Epithelial cell of umbilical artery (primary cell): ENCODE measurements at places on chromosomes 16 and 17. TPM values are rescaled to one million over a fixed set of nuclear protein-coding genes. Genes with fewer than 3 reads are reported as not detected.

HS3ST3A1 gene
- 0.15 and 0.32 TPM in 2 replicates for total RNA-seq

ERN1 gene
- total RNA-seq: 10.1 and 12.5 TPM in 2 replicates

SP2 gene
- 0.30 and 1.9 TPM in 2 replicates for total RNA-seq

ATPAF2 gene
- 18.2 and 28.4 TPM in 2 replicates for total RNA-seq

CMTM2 gene
- not detected in 2 replicates for total RNA-seq

HYDIN gene
- not detected in 2 replicates for total RNA-seq

MYH13 gene
- not detected in 2 replicates for total RNA-seq

KRT31 gene
- total RNA-seq: not detected in 2 replicates

ACE gene
- total RNA-seq: 17.2 and 52.6 TPM in 2 replicates

CHD9NB gene
- total RNA-seq: 0.97 and 1.2 TPM in 2 replicates

PPM1E gene
- total RNA-seq: under 0.01 TPM in 1 of 2 replicates, not detected in the other

FBXW10 gene
- not detected in 2 replicates for total RNA-seq

SHCBP1 gene
- 27.0 and 33.0 TPM in 2 replicates for total RNA-seq

C17orf113 gene
- 0.15 and 0.32 TPM in 2 replicates for total RNA-seq

TBC1D3C gene
- total RNA-seq: 0.32 TPM in 1 of 2 replicates, not detected in the other

OR1A1 gene
- total RNA-seq: not detected in 2 replicates

FAM171A2 gene
- total RNA-seq: 7.0 and 10.4 TPM in 2 replicates

GPR179 gene
- not detected in 2 replicates for total RNA-seq

NOD2 gene
- 0.30 TPM in 1 of 2 replicates, not detected in the other for total RNA-seq

TAT gene
- total RNA-seq: not detected in 2 replicates

TP53TG3C gene
- total RNA-seq: 0.32 TPM in 1 of 2 replicates, not detected in the other

CSH1 gene
- total RNA-seq: not detected in 2 replicates

TP53TG3F gene
- total RNA-seq: not detected in 2 replicates

EPOP gene
- 1.5 and 4.2 TPM in 2 replicates for total RNA-seq

MEIOB gene
- under 0.01 and 0.30 TPM in 2 replicates for total RNA-seq

SLC46A1 gene
- 1.6 and 4.4 TPM in 2 replicates for total RNA-seq

KRTAP4-9 gene
- not detected in 2 replicates for total RNA-seq

BAIAP3 gene
- total RNA-seq: 0.32 and 0.91 TPM in 2 replicates

VAT1L gene
- 0.97 and 3.6 TPM in 2 replicates for total RNA-seq

PRSS36 gene
- total RNA-seq: 0.32 and 1.5 TPM in 2 replicates

SLC35B1 gene
- total RNA-seq: 60.1 and 71.4 TPM in 2 replicates

OR4D1 gene
- not detected in 2 replicates for total RNA-seq

MT1F gene
- 0.32 TPM in 1 of 2 replicates, not detected in the other for total RNA-seq

EVPLL gene
- not detected in 2 replicates for total RNA-seq

HOXB13 gene
- not detected in 2 replicates for total RNA-seq

RHOT2 gene
- total RNA-seq: 32.1 and 35.7 TPM in 2 replicates

KRT33A gene
- not detected in 2 replicates for total RNA-seq

ZNF500 gene
- 5.2 and 6.5 TPM in 2 replicates for total RNA-seq

NUDT7 gene
- 1.7 and 2.6 TPM in 2 replicates for total RNA-seq

SULT1A1 gene
- 0.32 and 14.1 TPM in 2 replicates for total RNA-seq
